ENCODE measurements at places on chromosomes 6 and 20.

DNA sequence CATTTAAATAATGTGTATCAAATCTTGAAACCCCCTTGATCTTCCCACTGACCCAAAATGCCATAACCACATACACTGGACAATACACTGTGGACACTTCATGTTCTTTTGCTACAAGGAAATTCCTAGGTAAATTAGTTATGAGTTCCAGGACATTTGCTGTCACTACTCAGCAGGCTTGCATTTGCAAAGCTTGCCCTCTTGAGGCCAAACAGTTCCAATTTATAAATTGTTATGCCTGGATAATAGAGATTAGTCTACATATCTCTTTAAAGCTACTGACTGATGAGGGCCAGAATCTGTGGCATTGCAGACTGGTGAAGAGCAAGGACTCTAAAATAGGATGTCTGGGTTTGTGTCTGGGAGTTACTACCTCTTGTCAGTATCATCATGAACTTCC lies 17.4 kb upstream of the RAB32 start:
- no peak for DNase-seq

DNA sequence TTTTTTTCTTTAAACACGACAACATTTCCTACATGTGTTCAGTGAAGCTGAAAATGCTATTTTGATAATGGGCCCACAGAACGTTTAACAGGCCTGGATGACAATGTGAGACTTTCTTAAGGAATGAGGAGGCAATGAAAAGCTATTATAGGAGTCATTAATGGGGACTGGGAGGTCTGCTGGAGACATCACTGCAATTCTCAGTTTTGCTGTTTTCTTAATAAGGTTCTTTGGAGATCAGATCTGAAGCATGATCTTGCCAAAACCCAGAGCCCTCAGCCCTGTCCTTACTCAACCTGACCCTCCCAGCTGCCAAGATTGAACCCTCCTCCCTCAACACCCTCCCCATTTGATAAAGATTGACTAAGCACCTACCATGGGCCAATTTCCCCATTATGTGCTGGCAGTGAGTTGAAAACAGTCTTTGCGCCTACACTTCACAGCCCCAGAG lies 353.1 kb downstream of the MAFB start:
- no peak for DNase-seq

DNA sequence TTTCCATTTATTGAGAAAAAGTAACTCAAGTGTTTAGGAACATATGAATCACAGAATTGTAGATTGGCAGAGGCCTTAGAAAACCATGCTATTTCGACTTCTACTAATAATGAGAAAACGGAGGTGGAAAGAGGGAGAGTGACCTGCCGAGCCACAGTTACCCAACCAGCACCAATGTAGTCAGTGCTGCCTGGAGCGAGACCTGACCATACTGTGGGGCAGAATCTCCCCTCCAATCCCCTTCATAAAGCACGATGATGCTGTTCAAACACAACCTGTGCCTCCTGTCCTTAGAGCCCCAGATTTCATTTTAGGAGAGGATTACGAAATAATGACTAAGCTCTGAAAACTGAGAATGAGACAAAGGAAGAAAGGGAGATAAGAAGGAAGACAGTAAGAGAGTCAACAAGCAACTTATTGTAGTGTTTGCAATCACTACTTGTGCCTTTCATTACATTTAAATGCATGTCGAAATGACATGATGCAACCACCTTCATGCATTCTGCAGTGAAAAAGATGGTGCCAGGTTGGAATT lies 70.6 kb downstream of the ATXN1 start:
- no peak for DNase-seq

- DNase-seq = no peak
These were observed 3.7 kb upstream of the FASTKD5 start for GRCh38 chr20:3163099-3164042.

DNA sequence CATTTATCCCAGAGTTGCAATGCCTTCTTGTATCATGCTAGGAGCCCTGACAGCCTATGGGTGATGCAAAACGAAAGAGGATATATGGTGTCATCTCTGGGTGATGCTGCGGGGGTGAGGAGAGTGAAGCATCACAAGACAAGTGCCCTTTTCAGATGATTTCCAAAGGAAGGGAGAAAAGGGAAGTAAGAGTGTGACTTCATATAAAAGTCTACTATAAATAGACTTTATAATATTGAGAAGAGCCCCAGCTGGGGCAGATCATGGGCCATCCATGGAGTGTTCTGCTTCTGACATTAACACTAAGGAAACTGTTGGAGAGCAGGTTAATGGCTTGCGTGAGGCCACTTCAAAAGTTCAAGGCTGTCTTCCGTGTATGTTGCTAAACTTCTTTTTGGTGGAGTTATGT lies 4.4 kb downstream of the CD83 start:
- DNase-seq = peak; percentile 82

DNA sequence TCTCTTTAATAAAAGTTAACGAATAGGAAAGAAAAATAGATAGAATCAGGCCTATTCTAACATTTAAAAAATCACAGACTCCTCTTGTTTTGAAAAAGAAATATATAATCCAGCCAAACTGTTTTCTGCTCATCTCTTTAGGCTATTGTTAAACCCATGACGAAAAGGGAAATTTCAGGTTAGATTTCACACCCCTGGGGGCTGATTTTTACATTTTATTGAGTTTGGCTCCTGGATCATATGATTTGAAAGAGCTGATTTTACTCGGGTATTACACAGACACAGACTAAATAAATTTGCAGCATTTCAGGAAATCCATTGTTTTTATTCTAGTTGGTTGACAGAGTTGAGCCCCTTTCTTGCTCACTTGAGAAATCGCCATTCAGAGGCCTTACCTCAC lies 135.8 kb upstream of the HMGCLL1 start:
- no peak for DNase-seq

- DNase-seq = no peak
These were observed 74.4 kb upstream of the RIPOR2 start for GRCh38 chr6:25010176-25010575.

DNA sequence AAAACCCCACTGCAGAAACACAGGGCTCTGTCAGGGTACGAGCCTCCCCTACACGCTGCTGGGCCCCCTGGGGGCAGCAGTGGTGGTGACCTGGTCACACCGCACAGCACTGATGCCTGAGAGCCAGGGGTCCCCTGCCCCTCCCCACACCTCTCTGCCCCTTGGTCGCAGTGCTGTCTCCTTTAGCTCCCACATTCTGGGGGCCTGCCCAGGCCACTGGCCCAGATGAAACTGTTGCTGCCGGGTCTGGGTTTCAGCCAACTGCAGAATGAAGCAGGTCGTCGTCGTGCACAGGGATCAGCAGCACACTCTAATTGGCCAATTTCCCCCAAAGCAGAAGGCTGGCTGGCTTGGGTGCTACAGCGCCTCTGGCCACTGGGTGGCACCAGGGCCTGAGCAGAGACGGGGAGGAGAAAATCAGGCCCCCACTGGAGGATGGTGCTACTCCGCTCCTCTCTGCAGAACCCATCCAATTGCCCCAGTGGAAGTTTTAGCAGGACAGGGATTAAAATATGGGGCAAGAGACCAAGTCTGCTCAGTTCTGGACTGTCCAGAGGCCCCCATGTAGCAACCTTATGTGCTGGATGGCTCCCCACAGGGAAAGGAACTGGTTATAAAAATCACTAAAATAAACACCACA lies 26.1 kb downstream of the DIDO1 start:
- DNase-seq = peak; percentile 37

DNA sequence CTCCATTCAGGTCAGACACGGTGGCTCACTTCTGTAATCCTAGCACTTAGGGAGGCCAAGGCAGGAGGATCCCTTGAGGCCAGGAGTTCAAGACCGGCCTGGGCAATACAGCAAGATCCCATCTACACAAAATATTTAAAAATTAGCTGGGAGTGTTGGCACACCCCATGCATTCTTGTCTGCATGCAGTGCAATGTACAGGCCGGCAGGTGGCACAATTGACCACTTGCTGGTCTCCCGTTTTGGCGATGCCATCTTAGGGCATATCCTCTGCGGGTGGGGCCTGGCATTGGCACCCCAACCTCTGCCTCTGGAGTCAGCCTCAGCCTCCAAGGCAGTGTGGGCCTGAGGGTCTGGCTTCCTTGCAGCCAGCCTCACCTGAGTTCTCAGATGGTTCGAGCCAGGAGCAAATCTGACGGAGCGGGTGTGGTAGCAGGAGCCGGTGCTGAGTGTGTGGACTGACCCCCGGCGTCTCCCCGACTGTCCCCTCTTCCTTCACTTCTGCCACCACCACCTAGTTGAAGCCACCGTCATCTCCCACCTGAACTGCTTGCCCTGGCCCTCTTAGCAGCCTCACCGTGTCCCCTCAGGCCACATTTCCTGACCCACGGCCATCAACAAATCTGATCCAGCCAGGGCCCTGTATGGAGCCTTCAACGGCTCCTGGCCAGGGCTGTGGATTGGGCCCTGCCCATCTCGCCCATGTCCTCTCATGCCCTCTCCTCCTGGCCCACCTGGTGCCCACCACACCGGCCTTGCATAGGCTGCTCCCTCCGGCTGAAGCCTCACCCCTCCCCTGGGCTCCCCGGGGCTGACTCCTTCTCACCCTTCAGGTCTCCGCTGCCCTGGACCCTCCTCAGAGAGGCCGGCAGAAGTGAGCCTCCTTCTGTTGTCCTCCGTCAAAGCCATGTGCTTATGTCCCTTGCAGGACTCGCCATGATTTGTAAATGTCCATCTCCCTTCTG lies 44.0 kb downstream of the EFCAB8 start:
- DNase-seq = no peak

DNA sequence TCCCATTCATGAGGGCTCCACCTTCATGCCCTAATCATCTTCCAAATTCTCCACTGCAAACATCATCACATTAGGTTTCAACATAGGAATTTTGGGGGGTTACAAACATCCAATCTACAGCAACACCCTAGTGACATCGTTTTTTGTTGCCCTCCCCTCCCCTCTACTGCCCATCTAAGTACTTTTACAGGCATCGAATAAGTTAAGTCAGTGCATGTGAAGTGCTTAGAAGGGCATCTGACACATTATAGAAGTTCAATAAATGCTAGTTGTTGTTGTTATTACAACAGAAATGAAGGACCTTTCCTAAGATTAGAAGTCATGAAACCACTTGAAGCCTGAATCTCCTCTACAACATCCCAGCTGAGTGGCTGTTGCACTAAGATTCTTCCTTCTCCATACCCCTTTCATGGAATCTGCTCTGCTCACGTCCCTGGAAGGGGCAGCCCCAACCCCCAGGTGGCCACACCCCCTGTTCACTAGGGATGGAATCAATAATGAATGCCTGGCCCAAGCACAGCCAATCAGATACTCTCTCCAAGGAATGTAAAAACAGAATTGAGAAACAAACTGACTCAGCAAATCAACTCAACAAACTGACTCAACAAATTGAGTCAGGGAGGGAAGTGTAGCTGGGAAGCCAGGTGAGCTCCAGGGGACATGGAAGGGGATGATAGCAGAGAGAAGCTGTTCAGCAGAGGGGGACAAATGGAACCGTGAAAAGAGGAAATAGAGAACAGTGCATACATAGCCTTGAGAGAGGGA lies 3.9 kb upstream of the LRP11 start:
- DNase-seq = no peak

GRCh38 chr6:26075063-26075717 lies 12.0 kb upstream of the HFE start:
- DNase-seq = no peak

- DNase-seq = no peak
These were observed 255.1 kb downstream of the RNGTT start for GRCh38 chr6:88708197-88708744.

DNA sequence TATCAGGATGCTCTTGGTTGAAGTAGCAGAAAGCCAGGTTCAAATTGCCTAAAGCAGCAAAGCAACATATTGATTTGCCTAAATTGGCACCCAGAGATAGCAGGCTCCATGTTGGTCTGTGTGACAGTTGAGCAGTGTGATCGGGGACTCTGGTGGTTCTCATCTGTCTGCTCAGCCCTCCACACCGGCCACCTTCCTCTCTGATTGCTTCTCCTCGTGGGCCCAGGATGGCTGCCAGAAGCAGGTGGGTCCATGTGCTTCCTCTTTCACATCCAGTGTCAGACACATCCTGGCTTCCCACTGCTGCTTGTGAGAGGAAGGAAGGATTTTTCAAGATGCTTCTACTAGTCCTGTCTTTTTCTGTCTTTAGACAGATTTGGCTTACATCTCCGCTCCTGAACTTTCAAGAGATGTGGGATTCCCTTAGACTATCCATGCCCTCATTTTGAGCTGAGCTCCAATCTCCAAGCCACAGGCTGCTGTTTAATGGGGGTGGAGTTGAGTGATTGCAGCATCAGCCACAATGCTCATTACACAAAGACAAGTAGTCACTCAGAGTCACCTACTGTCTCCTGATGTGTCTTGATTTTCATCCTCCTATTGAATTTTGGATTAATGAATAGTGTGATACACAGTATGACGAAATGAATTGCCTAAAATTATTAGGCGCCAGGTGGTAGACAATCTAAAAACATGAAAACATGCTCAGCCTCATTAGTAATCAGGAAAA lies 122.2 kb downstream of the ZDHHC14 start:
- peak; percentile 28 for DNase-seq

- DNase-seq = no peak
These were observed 209.0 kb downstream of the SYNE1 start for GRCh38 chr6:152428126-152428525.

GRCh38 chr6:63509652-63510352 lies 62.5 kb upstream of the LOC128125822 start:
- no peak for DNase-seq

DNA sequence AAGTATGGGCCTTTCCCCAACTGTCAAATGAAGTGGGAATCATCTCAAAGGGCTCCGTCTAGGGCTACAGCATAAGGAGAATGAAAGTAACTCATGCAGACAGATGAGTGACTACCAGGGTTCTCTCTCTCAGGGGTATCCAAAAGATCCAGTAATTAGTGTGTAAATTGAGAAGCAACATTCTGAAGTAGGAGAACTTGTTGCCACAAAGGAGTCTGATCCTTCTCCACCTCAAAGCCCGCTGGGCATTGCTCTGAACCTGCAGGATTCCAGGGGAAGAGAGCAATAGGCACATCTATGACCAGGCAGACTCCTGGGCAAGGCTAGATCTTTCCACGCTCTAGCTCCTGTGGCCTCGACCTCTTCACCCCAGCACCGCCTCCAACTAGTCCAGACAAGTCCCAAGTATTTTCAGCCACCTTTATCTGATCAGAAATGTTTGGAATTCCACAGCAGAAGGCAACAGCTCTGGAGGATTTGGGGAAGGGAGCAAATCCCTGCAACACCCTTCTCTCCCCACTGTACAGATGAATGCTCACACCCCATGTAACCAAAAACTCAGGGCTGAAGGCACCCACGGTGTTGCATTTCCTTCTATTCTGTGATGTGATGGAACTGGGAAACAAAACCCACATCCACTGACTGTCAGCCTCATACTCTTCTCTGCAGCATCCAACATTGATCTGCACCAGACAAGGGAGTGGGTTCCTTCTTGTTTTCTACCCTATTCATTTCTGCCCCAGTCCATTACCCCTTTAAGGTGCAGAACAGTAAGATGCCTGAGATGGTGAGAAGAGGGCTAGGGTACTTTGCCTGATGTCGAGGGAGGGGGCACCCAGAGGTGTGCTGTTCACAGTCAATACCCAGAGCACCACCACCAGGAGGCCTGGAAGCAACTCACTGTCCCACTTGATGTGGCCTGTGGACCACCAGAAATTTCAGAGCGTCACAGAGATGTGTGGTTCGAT lies 41.0 kb downstream of the COX4I2 start:
- no peak for DNase-seq

GRCh38 chr6:84042603-84043002 lies 9.0 kb downstream of the MRAP2 start:
- DNase-seq = no peak

- DNase-seq = no peak
These were observed 42.7 kb downstream of the SNX5 start for GRCh38 chr20:17925940-17926300.

GRCh38 chr6:47631797-47632196 lies 66.6 kb upstream of the ADGRF4 start:
- no peak for DNase-seq

Data from HL-60 (cell line).